HepG2 (cell line): ENCODE measurements at places on chromosomes 6 and 20. TPM values are rescaled to one million over a fixed set of nuclear protein-coding genes. Genes with fewer than 3 reads are reported as not detected.

GRCh38 chr6:28682542-28682941, 156.9 kb downstream of the GPX5 start:
- DNase-seq: no peak

DNA sequence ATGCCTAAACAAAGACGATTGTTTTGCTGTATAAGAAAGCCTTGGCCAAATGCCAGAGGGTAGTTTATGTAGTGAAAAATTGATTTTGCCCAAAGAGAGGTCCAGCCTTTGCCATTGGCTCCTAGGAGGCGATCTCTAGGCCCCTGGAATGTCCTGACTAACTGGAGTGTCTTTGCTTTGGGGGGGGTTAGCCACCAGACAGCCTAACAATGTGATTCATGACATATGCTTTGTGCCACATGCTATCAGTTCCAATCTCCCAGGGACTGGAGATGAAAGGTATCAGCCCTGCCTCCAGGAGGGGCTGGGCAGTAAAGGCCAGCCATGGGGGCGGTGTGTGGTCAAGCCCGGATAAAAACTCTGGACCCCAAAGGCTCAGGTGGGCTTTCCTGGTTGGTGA, 32.7 kb upstream of the TUBB2A start:
- no peak for DNase-seq

DNA sequence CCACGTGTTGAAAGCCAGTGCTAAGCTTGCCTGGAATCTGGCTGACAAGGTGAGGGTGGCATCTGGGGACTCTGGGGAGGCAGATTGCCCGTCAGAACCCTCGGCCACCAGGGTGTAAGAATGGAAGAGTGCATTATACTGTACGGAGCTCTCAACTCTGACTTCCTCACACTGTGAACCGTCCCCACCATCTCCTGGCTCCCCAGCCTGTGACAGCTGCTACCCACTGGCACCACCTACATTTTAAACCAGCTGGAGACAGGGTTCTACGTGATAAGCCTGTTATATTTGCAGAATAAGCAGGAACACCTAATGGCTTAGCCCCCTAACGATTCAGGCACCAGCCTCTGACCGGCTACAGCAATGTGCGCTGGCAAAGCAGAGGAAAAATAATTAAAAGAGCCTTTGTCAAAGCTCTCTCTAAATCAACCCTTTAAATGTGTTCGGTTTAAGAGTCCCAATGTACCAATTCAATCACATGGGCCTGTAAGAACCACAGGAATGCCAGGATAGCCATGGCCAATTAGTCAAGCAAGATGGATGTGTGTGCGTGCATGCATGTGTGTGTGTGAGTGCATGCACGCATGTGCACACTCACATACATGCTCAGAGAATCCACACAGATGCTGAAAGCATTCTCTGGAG, 89.1 kb upstream of the TAB2 start:
- DNase-seq: no peak

DNA sequence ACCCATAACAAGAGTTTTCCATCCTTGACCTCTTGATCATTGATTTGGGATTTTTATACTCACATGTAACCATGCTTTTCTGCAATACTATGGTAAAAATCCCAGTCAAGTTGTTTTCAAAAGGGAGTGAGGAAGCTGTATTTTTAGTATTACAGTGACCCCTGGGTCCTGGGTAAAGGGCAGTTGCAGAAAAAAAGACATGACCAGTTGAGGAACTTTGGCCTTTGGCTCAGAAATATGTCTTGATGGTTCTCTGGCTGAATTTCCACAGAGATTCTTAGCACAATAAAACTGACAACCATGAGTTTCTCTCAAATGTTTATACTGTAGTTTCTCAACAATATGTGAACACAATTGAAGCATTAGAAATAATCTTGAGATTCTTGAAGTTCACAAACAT, 28.6 kb upstream of the PRL start:
- DNase-seq: no peak

GRCh38 chr6:69026715-69027114, 391.6 kb downstream of the ADGRB3 start:
- no peak for DNase-seq

DNA sequence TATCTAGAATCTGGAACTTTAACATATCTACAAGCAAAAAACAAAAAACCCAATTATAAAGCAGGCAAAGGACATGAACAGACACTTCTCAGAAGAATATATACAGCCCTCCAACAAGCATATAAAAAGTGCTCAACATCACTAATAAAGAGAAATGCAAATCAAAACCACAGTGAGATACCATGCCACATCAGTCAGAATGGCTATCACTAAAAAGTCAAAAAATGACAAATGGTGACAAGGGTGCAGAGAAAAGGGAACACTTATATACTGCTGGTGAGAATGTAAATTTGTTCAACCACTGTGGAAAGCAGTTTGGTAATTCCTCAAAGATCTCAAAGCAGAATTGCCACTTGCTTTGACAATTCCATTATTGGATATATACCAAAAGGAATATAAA, 215.0 kb upstream of the EYS start:
- no peak for DNase-seq

DNA sequence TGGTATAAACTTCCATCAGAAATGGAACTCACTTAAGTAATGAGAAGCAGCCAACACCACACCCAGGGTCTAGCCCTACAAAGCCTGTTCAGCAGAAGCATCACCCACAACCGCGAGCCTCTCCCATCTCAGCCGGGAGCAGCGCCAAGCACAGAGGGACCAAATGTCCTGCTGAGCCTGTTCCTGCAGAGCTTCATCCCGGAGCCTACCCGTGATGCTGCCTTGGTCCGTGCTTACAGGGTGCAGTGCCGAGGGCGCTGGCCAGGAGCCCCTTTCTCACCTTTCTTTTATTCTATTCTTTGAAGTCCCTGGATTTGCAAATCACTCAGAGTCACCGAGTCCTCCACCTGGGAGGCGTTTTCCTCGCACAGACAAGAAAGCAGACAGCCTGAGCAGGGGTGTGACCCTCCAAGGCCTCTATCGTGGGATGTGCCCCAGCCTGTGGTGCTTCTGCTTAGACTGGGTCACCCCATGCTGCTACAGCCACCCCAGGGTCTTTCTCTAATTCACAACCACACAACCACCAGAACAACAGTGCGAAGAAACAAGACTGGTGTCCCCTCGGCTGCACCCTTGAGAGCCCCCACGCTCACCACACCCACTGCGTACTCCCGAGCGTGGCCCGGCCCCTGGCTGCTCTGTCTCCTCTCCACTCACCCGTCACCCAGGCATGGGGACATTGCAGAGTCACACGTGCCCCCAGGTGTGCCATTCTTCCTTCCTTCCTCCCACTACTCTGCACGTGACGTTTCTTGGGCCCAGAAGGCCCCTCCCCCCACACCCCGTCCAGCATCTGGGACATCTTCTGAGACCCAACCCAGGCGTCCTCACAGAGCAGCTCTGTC, 92.2 kb upstream of the MPC1 start:
- DNase-seq: no peak

DNA sequence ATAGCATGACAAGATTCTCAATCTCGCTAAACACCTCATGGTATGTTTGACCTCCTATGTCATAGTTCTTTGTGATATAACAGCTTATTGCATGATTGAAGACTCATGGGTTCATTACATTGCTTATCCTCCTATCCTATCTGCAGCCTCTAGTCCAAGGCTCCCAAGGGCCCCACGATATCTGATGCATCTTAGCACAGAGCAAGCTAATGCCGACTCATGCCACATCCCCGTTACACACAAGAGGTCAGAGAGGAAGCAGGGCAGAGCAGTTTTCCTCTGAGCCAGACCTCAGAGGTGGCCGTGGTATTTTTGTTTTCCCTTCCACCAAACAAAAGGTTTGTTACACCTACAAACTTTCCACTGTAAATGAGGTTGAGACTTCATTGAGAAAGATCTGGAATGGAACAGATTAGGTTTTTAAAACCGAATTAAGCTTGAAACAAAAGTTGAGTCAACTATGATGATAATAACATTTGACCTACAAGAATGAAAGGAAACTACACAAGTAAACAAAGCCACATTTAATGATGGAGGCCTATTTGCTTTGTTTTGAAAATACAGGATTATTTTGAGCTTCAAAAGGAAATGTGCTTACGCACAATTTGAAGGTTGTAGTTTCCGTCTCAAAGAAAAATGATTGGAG, 133.9 kb upstream of the MYLIP start:
- DNase-seq: no peak

DNA sequence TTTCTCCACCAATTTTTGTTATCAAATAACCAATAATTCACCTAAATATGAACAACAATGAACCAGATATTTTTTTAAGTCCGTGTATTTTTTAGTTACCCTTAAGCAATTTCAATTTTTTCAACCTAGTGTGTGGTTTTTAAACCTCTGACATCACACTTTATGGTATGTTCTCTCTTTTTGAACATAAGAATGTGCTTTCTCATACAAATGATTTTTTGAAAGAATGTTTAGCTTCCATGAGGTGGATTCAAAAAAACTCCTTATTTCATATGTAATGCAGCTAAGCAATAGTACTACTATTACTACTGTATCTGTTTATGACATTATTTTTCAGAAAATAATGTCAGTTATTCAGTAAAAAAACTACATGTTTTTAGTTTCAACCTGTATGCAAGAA, 19.4 kb upstream of the MEI4 start:
- no peak for DNase-seq

GRCh38 chr6:163391985-163392384, 22.5 kb upstream of the QKI start:
- no peak for DNase-seq

- peak; percentile 25 for DNase-seq
Measured at GRCh38 chr6:38720295-38720694, 5.2 kb downstream of the DNAH8 start.

- no peak for DNase-seq
Measured at GRCh38 chr6:148263010-148263409, 79.6 kb upstream of the SASH1 start.

DNA sequence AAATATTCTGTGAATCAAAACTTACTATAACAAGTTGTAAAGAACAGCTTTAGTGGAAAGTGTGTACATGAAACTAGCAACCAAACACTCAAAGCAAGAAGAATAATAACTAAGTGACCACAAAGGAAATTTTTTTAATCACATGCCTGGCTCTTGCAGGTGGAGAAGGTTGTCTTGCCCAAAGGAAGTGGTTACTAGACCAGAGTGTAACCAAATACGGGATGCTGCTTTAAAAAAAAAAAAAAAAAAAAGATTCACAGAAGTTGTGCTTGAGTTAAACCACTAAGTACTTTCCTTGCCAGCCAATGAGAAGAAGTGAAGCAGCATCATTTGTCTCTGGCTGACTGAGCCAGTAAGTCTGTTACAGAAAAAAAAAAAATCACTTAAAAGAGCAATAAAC, 19.1 kb upstream of the HLA-DQB1 start:
- DNase-seq: no peak

GRCh38 chr20:4670469-4670868, 51.2 kb upstream of the PRND start:
- no peak for DNase-seq

DNA sequence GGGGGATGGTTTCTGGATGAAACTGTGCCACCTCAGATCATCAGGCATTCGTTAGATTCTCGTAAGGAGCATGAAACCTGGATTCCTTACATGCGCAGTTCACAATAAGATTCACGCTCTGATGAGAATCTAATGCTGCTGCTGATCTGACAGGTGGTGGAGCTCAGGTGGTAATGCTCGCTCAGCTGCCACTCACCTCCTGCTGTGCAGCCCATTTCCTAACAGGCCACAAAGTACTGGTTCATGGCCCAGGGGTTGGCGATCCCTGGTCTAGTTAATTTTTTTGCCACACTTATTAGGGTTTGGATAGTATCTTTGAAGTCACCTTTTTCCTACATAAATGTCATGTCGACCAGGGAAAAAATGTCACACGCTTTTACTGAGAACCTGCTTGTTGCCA, 96.8 kb upstream of the MLIP start:
- DNase-seq: no peak

DNA sequence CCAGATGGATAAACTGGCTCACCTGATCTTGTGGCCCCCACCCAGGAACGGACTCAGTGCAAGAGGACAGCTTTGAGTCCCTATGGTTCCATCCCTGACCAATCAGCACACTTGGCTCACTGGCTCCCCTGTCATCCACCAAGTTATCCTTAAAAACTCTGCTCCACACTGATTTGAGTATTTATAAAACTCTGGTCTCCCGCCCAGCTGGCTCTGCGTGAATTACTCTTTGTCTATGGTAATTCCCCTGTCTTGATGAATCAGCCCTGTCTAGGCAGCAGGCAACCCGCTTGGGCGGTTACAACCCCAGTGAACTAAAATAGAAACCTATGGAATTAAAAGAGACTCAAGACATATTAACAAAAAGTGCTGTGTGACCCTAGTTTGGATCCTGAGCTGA, 38.1 kb upstream of the CD83 start:
- DNase-seq: no peak

GRCh38 chr20:62511915-62512610, 36.3 kb upstream of the GATA5 start:
- DNase-seq: no peak

- DNase-seq: no peak
Measured at GRCh38 chr20:37357481-37358365, 11.8 kb downstream of the SRC start.

DNA sequence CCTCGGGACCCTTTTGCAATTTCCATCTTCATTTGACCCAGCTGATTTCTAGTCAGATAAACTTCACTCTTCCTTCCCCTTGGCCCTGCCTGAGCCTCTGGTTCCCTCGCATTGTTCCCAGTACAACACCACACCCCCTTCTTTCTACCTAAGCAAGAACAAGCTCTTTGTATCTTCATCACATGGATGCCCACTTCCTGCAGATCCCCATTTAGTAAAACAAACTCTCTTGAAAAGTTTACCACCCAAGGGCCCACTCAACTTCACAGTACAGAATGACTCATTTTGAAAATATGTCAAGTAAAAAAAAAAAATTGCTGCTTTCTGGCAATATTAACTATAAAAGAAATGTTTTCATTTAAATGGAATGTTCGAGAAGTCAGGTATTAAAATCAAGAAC, 5.2 kb downstream of the FAXC start:
- DNase-seq: peak; percentile 9

DNA sequence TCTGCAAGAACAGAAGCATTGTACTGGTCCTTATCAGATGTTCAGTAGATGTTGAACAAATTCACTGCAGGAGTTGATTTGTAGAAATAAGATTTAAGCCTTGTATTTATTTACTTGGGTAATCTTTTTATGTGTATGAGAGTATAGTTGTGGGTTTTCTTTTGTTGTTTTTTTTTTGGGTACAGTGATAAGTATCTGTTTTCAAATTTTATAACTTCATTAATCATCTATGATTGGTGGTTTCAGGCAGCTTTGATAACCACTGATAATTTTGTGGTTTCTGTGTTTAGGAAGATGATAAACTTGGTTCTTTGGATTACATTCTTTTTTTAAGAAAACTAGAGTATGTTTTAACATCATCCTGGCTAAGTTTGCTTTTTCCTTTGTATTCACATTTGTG, 2.8 kb downstream of the AFDN start:
- DNase-seq: no peak

GRCh38 chr20:19833395-19833794, 75.3 kb downstream of the RIN2 start:
- no peak for DNase-seq

Gene EIF6
- 462 and 603 TPM in 2 replicates for total RNA-seq

Gene NCOA6
- total RNA-seq: 11.2 and 27.2 TPM in 2 replicates

Gene FILIP1
- not detected in 2 replicates for total RNA-seq

Gene SLC26A8
- not detected in 2 replicates for total RNA-seq

Gene WFDC5
- not detected in 2 replicates for total RNA-seq

Gene TEAD3
- 14.4 and 15.1 TPM in 2 replicates for total RNA-seq

Gene MCHR2
- not detected in 2 replicates for total RNA-seq

Gene PGC
- total RNA-seq: 225 and 502 TPM in 2 replicates

Gene PI16
- total RNA-seq: not detected in 2 replicates

Gene MAP7
- total RNA-seq: 0.04 and 0.07 TPM in 2 replicates

Gene MYB
- 0.20 and 0.44 TPM in 2 replicates for total RNA-seq
